ACHN (cell line): ENCODE measurements at places on chromosomes 3 and 15.

DNA sequence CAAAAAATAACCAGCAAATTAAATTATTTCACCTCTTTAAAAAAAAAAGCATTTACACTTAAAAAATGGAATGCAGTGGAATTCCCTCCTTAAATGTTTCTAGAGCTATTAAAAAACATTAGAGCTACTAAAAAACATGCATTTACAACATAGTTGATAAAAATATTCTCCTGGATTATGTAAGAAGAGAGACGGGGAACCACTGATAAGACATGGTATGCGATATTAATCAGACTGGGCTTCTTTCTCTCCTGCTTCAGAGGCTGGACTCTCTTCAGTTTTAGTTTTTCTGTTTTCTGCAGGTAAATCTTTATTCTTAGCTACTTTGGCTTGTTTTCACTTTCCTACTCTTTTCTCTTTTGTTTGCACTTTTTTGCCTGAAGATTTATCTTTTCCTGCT lies 40.4 kb upstream of the WDR49 start:
- no peak for DNase-seq

DNA sequence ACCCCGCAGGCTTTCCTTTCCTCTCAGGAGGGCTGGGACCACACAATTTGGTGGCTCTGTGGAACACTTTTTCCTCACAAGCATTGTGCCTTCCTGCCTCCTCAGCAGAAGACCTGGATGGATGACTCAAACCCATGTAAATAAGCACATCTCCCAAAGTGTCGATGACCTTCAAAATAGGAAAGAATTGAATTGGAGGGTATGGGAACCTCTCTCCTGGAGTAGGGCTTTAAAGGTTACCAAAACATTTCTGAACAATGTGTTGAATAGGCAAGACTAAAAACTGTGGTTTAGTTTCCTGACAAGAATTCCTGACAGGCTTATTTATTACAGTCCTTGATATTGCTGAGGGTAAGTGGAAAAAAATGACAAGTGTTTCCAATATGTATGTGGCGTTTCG lies 118.2 kb downstream of the ALDH1A2 start:
- no peak for DNase-seq

GRCh38 chr15:60172143-60172542 lies 168.0 kb downstream of the FOXB1 start:
- no peak for DNase-seq

DNA sequence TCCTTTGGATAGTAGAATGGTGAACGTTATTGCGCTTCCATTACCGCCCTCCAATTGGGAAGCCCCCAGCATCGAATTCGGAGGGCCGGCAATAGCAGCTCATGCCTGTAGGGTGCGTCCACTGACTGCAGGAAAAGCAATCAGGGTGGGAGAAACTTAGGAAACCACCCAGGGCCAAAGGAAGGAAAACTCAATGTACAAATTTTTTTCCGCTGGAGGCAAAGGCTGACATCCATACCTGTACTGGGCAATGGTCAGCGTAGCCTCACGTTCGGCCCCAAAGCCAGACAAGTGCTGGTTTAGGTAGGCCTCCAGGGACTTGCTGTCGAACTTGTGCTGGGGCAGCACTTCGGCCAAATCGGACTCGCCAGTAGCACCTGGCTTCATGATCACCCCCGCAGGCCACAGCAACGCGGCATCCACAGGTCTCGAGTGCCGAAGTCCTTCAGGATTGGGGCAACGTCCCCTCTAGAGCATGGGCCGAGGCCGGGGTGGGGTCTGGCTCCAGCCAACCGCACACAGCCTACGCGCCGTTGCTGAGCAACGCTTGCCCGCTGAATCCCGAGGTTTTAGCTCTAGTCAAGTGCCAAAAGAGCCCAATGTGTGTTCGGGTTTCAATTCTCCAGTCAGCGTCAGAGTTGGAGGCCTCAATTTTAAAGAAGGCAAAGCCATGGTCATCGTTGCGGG lies at the start of gene ACAD11:
Gene ACAD11 (minus strand): TSS at position 445 of the 687 bp plus-strand sequence. CDS start 58 bp downstream, at position 387.
- DNase-seq = peak; percentile 68

DNA sequence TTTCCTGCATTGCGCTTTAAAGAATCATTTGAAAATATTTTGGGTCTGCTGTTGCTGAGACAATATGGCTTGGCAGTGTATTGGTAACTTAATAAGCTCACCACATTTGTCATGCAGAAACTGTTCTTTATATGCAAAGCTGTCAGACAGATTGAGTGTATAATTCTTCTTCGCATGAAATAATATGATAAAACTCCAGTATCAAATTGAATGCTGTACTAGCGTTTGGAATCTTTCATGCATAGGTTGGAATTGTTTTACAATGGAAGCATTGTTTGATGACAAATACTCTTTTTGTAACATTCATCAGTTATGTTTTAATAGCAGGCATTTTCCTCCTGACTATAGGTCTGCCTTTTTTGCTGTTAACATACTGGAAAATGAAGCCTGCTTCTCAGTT lies 53.8 kb downstream of the RBMS3 start:
- DNase-seq = no peak
